Left ventricle myocardium inferior (tissue), 1 donor: ENCODE measurements at places on chromosomes 2 and 18.

DNA sequence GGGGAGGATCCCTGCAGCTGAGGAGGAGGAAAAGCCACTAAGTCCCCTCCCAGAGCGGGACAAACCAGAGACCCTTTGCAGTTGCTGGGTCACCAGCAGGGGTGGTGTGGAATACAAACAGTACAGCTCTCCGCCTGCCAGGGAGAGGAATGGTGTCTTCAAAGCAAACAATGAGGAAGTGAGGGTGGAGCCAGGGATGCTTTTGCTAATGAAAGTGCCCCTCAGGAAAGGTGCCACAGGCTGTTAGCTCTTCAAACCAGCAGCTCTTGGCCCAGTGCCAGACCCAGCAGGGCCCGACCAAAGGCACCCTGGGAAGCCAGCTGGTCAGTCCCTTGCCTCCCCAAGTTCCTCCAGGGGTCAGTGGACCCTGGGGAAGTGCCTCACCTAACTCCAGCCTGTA, 102.8 kb downstream of the HIBCH start:
- peak; percentile 41 for DNase-seq

DNA sequence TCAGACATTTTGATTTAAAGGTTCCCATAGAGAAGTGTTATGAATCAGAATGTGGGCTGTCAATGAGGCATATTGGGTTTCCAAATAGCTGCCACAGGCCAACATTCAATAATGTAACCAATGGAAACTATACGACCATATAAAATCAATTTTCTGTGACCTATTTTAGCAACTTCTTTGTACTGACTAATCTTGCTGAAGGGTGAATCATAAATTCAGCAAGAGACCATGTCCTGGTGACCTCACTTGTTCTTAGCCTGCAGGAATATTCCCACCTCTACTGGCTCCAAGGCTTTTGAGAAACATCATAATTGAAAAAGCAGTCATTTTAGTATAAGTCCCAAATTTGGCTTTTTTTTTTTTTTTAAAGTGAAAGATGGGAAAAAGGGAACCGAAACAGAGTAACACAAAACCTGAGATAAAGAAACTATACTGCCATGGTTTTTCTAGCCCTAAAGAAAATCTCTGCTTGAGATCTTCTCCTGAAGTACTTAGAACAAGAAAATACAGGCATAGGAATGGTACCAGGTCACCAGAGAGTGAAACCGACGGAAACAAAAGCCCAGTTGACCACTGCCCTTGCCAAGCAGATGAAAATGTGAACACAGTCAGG, 32.1 kb downstream of the PLEKHM3 start:
- DNase-seq = no peak

- no peak for DNase-seq
These were observed 50.0 kb downstream of the FMNL2 start for GRCh38 chr2:152384992-152385391.

DNA sequence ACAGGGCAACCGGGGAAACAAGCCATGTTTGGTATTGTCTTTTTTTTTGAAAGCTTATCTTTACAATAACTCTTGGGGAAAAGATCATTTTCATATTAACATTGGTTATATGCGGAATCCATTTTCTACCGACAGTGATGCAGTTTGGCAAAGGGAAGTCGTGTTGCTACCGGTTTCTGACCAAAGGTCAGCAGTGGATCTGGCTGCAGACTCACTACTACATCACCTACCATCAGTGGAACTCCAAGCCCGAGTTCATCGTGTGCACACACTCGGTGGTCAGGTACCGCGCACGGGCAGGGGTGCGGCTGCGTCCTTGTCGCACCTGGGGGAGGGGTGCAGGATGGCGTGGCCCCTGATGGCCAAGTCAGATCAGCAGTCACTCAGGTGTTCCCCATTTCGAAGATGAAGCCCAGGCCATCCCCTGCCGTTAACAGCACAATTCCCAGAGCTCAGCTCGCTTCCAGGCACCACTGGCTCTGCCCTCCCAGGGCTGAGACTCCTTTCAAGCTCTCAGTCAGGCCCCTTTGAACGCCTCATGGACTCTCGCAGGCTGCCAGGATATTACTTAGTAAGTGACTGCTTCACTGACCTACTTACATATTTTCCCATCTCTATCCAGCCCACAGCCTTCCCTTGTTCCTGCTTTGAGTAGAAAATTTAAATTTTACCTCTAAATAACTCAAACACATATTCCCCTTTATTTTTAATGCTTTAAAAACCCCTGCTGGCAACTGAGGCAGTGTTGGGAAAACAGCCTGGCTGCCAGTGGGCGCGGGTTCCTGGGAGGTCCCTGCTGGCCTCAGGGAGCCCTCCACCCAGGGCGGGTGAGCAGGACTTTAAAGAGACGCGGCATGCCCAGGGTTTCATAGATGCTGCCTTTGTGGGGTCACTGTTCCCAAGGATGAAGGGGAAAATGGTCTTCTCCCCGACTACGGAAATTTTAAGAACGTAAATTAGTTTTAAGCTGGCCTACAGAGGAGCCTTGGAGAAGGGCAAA, 33.6 kb upstream of the RPL31 start:
- no peak for DNase-seq

- peak; percentile 52 for DNase-seq
These were observed 34.1 kb upstream of the GNAL start for GRCh38 chr18:11654736-11655605.

GRCh38 chr18:65706646-65707045, 44.2 kb upstream of the CDH7 start:
- DNase-seq = no peak

DNA sequence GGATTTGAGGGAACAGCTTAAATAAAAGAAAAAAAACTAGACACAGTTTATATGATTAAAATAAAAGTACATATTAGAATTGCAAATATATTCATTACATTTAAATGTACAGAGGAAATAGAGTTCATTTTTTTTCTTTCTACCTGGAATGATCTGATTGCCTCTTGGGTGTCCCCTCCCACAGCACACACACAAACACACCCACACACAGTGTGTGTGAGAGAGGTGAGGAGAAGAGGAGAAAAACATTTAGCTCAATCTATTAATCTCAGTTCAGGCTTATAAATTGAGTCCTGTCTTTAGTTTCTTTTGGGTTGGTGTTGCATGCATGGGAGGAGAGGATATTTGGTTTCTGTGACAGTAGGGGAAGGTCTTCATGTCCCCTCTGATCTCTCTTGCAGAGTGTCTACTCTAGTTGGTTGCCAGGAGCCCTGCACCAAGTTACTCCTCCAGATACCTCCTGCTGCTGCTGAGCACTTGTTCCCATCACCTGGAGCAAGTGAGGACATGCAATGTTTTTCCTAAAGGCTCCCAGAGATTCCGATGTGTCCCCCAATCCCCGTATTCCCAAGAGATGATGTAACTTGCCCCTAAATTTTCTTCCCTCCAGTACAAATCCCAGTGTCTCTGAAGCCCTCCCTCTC, 50.8 kb upstream of the REG3A start:
- DNase-seq = no peak
